ENCODE measurements at places on chromosomes 12 and 14. TPM values are rescaled to one million over a fixed set of nuclear protein-coding genes. Genes with fewer than 3 reads are reported as not detected.

TAS2R9 gene
- total RNA-seq, result not detected

OR8S1 gene
- not detected for total RNA-seq

AGAP2 gene
- 0.23 TPM for total RNA-seq

SYCP3 gene
- not detected for total RNA-seq

KRT82 gene
- not detected for total RNA-seq

IL31 gene
- total RNA-seq, result not detected

FSCB gene
- not detected for total RNA-seq

DCAF5 gene
- 11.4 TPM for total RNA-seq

RERGL gene
- not detected for total RNA-seq

ANKRD33 gene
- not detected for total RNA-seq

BDKRB2 gene
- 3.1 TPM for total RNA-seq

PPP4R4 gene
- 0.26 TPM for total RNA-seq

DLK1 gene
- 0.34 TPM for total RNA-seq

FOXG1 gene
- total RNA-seq, result not detected

COX8C gene
- not detected for total RNA-seq

WNT1 gene
- not detected for total RNA-seq

PDE6H gene
- not detected for total RNA-seq

SOX5 gene
- 0.70 TPM for total RNA-seq

GLT1D1 gene
- not detected for total RNA-seq

DHRS2 gene
- total RNA-seq, result 0.51 TPM

ACRBP gene
- total RNA-seq, result 0.43 TPM

MAP1LC3B2 gene
- 1.8 TPM for total RNA-seq

OR6C2 gene
- total RNA-seq, result not detected

RNASE1 gene
- total RNA-seq, result 1.3 TPM

RHEBL1 gene
- total RNA-seq, result 0.47 TPM

NPFF gene
- total RNA-seq, result not detected

PTPRR gene
- total RNA-seq, result 2.1 TPM

CD69 gene
- total RNA-seq, result not detected

RTL1 gene
- not detected for total RNA-seq

SLC17A8 gene
- not detected for total RNA-seq

APOF gene
- total RNA-seq, result not detected

TCL1B gene
- not detected for total RNA-seq
